Stimulated activated naive CD4-positive, alpha-beta T cell (primary cell): ENCODE measurements at places on chromosomes 12 and 14.

GRCh38 chr12:68018315-68018714 lies 29.1 kb downstream of the IFNG-AS1 start:
- DNase-seq, result no peak

- no peak for DNase-seq
Measured at GRCh38 chr12:46546634-46547273, 174.2 kb upstream of the SLC38A2 start.

- DNase-seq, result no peak
Measured at GRCh38 chr14:97077687-97078086, 280.5 kb downstream of the VRK1 start.

- DNase-seq, result no peak
Measured at GRCh38 chr12:62895351-62895877, 39.5 kb downstream of the PPM1H start.

DNA sequence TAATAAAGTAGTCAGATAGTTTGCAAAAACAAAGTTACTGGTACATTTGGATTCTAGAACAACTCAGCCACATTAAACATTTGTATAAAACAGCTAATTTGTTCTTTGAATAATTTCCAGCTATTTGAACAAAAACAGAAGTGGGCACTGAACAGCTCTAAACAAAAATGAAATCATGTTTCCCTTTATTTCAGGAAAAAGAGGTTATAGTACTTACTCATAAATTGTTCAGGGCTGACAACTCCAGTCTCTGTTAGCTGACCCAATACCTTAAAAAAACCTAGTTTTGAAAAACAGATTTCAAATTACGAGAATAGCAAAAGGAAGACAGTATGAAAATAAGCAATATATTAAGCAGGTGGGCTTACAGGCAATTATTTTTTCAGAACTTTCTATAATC lies 8.2 kb downstream of the GNPNAT1 start:
- no peak for DNase-seq

DNA sequence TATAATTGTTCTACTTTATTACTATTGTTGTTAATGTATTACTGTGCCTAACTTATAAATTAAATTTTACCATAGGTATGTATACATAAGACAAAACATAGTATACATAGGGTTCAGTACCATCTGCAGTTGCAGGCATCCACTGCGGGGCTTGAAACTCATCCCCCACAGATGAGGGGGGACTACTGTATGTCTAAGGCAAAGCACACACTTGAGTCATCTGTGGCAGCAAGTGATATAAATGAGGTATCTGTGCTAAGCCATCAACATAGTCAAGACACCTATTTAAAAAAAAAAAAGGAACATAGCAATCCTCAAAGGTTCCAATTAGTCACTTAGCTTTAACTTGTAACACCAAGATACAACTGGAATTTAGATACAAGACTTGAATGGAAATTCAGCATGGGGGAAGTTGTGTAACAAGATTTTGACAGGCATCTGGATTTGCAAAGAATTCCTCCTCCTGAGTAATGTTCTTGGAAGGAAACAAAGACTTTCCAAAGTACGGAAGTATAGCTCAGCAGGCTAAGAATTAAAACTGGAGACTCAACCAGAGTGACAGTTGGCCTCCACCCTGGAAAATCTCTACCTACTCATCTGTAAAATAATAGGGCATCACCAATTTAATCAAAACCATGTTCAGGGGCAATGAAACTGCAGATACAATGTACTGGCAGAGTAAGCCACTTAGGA lies 14.9 kb downstream of the DCAF5 start:
- no peak for DNase-seq

- no peak for DNase-seq
Measured at GRCh38 chr14:28745176-28745575, 21.4 kb upstream of the FOXG1 start.

DNA sequence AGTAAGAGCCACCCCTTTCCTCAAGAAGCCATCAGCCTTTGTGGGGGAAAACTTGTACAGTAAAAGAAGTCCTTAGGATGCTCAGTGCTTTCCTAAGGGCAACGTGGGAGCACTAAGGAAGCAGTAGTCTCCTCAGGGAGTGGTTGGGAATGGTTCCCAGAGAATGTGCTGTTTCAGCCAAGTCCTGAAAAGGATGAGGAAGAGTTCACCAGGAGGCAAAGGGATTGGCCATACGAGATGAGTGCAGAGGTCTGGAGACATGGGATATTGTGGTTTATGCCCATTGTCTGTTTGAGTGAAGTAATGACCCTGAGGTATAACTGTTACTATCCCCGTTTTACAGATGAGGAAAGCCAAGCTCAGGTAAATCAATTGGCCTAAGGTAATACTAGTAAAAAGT lies 86.0 kb upstream of the ATF1 start:
- no peak for DNase-seq

DNA sequence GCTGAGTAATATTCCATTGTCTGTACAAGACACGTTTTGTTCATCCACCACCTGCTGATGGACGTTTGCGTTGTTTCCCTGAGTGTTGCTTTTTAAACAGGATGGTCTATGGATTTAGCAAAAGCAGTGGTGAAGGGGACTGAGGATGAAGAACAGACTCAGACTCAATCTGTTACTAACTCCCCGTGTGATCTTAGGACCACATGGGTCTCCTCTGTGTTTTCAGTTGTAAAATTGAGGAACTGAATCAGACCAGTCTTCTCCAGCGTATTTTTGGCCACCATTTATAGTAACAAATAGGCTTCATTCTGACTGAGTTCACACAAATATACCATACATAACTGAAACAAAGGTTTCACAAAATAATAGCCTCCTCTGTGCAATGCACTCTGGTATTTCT lies 85.6 kb downstream of the FOXN3 start:
- no peak for DNase-seq

GRCh38 chr14:78153064-78153341 lies 17.2 kb upstream of the NRXN3 start:
- DNase-seq, result no peak

DNA sequence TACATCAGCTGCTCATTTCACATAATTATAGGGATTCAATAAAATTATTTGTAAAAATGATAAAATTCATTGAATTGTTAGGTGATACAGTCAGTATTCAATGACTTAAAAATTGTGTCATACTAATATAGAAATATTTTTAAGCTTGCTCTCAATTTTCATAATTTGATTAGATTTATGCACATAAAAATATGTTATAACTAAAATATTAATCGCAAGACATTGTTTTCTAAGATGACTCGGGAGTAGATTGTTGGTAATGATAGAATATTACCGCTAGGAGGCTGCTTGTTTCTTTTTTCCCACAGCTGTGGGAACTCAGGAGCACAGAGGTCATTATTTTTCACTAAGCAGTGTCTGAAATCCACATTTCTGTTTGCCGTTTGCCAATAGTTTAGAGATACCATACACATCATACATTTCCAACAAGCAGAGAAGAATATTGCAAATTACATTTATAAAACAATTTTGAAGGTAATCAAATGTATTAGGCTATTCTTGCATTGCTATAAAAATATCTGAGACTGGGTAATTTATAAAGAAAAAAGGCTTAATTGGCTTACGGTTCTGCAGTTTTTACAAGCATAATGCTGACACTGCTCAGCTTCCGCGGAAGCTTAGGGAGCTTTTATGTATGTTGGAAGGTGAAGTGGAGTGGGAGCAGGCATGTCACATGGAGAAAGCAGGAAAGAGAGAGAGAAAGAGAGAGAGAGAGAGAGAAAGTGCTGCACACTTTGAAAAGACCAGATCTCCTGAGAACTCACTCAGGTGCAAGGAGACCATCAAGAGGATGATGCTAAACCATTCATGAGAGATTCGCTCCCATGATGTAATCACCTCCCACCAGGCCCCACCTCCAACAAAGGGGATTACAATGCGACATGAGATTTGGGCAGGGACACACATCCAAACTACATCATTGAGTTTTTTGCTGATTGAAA lies 9.2 kb downstream of the CD69 start:
- peak; percentile 30 for DNase-seq

- no peak for DNase-seq
Measured at GRCh38 chr12:114982760-114983159, 298.8 kb upstream of the TBX3 start.

- DNase-seq, result no peak
Measured at GRCh38 chr12:74889563-74890236, 319.9 kb downstream of the KCNC2 start.

- DNase-seq, result no peak
Measured at GRCh38 chr14:59632381-59632780, 55.8 kb upstream of the CCDC175 start.

GRCh38 chr12:127284870-127285431 lies 982.0 kb upstream of the TMEM132C start:
- DNase-seq, result no peak

DNA sequence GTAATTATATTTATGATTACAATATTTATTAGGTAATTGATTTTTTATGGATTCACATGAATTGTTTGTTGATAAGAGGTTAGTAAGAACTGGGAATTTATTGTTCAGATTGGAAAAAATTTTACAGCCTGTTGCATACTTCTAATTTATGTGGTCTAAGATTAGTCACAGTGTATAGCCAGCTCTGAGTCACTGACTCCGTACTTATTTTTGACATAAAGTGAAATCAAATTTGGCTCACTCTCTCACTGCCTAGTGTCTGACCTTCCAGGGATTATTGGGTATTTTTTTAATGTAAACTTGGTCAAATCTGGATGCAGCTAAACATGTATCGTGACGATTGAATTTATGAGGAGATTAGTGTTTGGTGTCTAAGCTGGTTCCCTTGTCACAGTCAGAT lies 109.3 kb downstream of the PTPRQ start:
- no peak for DNase-seq

- no peak for DNase-seq
Measured at GRCh38 chr14:85573406-85573805, 43.5 kb downstream of the FLRT2 start.

DNA sequence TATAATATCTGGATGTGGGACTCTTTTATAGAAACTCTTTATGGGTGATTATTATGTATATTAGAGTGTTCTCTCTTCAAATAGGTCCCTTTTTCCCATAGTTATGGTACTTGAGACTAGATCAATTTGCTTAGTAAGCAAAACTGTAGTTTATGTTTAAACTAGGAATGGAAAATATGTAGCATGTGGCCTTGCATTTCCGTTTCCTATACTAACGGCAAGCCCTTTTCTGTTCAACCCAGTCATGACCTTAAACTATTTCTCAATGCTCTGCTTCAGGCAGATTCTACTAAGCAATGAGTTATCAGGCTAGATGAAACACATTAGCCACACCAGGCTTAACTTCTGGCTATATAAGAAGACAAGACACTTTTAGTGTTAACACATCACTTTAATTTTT lies 84.6 kb downstream of the OTOGL start:
- DNase-seq, result no peak

- no peak for DNase-seq
Measured at GRCh38 chr12:23767834-23768233, 181.6 kb downstream of the SOX5 start.

GRCh38 chr14:70893858-70894291 lies 13.4 kb upstream of the PCNX1 start:
- peak; percentile 15 for DNase-seq

DNA sequence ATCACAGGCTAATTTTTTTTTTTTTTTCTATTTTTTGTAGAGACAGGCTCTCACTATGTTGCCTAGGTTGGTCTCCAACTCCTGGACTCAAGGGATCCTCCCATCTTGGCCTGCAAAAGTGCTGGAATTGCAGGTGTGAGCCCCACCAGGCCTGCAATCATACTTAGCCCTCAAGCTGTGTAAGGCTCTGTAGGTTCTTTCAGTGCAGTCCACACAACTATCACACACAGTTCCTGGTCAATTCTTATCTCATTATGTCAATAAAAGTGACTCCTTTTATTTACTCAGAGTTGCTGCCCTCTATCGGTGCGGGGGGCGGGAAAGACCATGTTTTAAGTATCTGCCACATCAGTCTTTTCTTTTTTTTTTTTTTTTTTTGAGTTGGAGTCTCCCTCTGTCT lies 29.0 kb downstream of the SLC2A3 start:
- no peak for DNase-seq

DNA sequence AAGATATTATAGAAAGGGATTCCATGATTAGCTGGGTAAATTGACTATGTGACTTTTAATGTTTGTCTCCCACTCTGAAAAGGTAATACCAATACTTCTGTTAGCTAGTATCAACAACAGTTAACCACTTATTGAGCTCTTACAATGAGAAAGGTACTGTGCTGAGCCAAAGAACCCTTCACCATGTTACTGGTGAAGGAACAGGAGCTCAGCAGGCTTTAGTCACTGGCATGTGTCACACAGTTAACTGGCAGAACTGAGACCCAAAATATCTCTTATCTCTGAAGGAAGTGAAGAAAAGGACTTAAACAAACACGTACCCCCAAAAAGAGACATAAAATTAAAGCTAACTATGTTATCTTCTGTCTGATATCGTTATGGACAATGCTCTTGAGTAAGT lies 170.6 kb downstream of the MED13L start:
- DNase-seq, result no peak

GRCh38 chr14:87312894-87313205 lies 680.1 kb downstream of the GALC start:
- no peak for DNase-seq

GRCh38 chr12:67155863-67156262 lies 113.3 kb upstream of the CAND1 start:
- DNase-seq, result no peak

DNA sequence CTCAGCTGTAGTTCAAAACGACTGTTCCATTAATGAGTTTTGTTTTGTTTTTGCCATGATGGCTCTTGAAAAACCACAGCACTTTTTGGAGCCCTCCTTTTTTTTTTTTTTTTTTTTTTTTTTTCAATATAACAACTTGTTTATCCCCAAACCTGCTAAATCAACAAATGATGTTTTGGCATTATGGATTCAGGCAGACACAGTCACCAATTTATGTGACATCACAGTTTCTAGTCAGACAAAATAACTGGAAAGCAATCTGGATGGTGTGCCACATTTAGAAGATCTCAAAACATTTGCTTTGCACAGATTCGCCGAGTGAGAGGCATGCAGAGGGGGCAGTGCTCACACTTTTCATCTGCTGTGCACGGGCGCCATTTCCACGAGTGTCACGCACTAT lies 7.9 kb upstream of the RFLNA start:
- no peak for DNase-seq

DNA sequence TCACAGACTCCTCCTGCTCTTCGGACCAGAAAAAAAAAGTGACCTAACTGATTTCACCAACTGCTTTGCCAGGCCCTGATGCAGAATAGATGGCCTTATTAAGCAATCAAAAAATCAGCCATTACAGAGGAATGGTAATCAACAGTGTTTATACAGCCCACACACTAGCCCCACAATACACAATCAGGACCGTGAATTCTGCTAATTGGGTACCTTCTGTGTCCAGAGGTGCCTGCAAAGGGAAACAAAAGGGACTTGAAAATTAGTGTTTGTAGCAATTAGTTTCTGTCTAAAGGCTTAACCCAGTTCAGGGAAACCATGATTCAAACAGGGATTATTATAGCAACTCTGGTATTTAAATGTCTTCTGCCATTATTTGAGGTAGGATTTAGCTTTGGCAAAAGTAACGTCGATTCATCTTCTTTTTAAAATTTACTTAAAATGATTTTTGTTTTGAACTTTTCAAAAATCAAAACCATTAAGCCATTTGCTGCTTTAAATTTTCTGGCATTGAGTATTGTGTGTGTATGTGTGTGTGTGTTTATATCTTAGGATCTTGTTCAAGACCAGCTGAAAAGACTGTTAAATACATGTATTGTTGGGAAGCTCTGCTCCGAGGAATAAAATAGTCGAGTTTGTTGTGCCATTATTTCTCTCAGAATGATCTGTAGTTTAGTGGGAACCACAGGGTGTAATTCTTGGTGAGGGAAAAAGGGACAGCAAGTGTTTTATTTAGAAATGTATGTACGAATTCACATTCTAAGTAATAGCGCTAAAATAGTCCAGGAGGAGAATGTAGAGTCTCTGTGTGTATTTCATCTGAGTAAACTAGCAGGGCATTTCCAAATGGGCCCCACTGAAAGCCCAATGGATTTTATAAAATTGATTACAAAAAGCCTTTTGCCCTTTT lies 156.1 kb downstream of the PTCSC3 start:
- no peak for DNase-seq

GRCh38 chr12:47082796-47083621 lies 3.2 kb upstream of the AMIGO2 start:
- DNase-seq, result no peak
